ENCODE measurements at places on chromosomes 12 and 14.

DNA sequence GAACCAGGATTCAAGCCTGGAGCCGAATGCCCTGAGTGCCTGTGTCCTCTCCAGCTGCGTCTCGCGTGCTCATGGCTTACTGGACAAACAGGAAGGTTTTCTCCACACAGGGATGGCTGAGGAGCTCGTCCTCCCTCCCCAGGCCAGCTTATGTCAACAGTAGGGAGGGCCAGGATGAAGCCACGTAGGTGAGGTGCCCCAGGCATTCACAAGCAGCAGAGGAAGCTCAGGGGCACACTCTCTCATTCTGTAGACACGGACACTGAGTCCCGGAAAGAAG, 49.3 kb downstream of the TRPV4 start:
- DNase-seq, result no peak

DNA sequence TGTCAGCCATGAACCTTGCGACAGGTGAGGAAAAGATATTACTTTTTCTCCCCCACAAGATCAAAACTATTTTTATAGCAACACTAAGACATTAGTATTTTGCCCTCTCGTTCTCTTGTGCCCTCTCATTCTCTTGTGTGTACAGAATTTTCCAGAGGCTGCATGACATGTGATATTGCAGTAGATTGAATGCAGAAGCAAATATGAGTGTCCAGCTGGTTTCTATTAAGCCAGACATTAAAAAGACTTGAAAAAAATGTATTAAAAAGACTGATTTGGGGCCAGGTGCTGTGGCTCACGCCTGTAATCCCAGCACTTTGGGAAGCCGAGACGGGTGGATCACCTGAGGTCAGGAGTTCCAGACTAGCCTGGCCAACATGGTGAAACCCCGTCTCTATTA, 63.7 kb upstream of the ZFP36L1 start:
- DNase-seq, result no peak

DNA sequence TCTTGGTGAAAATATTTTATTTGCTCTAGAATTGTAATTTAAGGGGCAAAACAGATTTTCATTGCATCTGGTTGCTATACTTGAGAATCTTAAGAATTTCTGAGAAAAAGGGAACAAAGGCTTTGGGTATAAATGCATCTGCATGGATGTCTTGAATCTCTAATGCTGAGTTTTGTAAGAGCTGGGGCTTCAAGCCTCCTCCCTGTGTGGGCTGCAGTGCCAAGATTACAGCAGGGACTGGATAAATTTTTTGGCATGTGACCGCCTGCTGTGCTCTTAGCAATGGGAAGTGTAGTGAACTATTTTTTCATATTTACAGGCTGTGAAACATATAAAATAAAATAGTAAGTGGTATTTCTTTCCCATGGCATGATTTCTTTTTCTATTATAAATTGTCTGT, 70.0 kb downstream of the SLC38A6 start:
- no peak for DNase-seq

GRCh38 chr12:109702111-109702841, 11.3 kb upstream of the FAM222A start:
- DNase-seq, result no peak

DNA sequence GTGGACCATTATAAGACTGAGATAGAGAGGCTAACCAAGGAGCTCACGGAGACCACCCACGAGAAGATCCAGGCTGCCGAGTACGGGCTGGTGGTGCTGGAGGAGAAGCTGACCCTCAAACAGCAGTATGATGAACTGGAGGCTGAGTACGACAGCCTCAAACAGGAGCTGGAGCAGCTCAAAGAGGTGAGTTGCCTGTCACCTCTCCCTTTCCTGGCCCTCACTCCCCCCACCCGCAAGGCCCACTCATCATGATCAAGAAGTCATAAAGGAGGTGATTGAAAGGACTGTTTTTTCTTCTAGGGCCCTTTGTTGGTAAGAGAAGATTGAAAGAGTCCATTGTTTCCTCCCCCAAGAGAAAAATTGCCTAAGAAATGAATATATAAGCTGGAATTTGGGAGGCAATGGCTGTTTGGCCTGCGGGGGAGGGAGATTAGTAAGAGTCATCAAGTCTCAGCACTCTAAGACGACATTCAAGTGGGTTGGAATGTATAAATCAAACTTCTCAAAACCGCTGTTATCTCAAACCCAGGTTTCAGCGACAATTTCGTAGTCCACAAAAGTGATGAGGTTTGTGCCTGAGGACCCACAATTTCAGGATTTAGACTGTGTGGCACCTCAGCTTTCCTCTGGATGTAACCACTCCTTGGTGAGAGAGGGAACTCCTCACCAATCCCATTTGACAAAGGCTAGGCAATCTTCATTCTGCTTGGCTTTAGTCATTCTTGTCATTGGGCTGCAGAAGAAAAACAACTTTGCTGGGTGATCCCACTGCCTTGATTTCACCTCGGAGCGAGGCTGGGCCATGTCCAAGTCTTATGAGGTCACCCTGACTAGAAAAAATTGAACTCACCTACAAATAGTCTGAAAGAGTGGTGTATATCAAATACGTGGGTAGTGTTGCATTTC, 966 bp downstream of the BICD1 start:
- no peak for DNase-seq

- no peak for DNase-seq
Measured at GRCh38 chr12:16531621-16532020, 74.3 kb downstream of the LMO3 start.
